Stimulated activated CD4-positive, alpha-beta T cell treated with anti-CD3 and anti-CD28 coated beads, Interleukin-1b, Interleukin-23, amount 100 ng/mL, for 4 hours (primary cell): ENCODE measurements at places on chromosomes 13 and 19.

GRCh38 chr19:15869873-15870272 is 28.0 kb downstream of the CYP4F2 start:
- DNase-seq, result no peak

DNA sequence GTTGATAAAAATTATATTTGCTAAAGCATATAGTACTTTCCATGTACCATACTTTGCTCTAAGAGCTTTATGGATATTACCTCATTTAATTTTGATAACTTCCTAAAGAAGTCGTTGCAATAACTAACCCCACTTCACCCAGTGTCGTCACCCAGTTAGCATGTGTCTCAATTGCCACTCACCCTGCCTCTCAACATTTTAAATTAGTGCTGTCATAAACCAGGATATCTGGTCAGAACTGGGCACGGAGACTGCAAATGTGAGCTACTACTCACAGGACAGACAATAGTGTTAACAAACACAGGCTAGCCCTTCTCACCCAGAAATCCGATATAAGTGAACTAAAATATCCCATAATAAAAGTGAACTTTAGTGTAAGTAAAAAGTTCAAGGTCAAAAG is 430.6 kb downstream of the KLF12 start:
- DNase-seq, result no peak

DNA sequence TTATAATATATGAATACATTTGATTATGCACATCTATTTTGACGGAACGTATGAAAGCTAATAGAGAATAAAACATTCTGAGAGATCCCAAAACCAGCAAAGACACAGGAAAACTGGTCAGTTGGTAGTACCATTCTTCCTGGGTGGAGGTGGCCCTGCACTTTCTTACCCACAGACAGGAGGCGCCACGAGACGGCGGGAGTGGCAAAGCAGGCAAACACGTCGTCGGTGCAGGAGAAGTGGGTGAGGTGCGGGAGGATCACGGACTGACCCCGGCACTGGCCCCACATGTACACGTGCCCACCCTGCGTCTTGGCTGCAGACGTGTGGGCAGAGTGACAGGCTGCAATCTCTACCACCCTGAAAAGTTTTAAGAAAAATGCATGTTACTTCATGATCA is 36.1 kb downstream of the RCBTB1 start:
- DNase-seq, result no peak

GRCh38 chr13:26621731-26622401 is 64.4 kb downstream of the WASF3 start:
- no peak for DNase-seq

DNA sequence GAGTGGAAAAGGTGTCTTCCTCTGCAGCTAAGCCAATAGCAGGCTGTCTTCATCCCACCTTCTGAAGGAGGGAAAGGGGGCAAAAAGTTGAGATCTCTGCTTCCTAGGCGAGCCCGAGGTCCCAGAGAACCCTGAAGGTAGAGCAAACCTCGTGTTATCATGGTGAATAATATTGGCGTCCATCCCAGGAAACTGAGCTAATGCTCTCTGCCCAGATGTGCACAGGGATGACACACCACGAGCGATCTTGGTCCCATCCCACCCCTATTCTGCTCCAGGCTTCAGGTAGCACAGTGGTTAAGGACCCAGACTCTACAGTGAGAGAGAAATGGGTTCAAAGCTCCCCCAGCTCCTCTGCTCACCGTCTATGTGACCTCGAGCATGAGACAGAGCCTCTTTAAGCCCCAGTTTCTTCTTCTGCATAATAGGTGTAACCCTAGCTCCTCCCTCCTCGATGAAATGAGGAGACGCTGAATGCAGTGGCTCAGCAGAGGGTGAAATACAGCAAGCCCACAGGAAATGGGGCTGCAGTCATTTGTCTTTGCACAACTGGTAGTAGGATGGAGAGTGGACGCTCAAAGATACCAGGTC is 9.9 kb upstream of the CEACAM20 start:
- no peak for DNase-seq

GRCh38 chr19:9968820-9969687 is 32.7 kb upstream of the OLFM2 start:
- no peak for DNase-seq

- DNase-seq, result no peak
Observed at GRCh38 chr13:50990065-50990817, 80.7 kb downstream of the RNASEH2B start.

GRCh38 chr19:55441319-55441691 is 1.8 kb downstream of the SHISA7 start:
- no peak for DNase-seq

GRCh38 chr13:43200307-43200706 is 176.9 kb downstream of the DNAJC15 start:
- no peak for DNase-seq

DNA sequence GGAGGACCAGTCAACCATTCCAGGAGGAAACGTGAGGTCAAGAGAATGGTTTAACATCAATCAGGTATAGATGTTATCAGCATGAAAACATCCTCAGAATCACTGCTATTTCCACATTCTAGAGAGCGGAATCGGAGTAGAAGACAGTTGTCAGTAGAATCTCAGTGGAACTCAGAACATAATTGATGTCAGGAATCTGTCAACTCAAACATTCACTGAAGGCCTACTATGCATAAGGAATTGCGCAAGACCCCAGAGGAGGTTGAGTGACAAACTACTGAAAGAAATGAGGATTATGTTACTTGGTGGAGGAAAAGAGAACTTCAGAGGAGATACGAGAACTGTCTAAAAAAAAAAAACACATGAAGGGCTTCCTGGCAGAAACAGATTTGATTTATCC is 97.8 kb downstream of the LHFPL6 start:
- no peak for DNase-seq

DNA sequence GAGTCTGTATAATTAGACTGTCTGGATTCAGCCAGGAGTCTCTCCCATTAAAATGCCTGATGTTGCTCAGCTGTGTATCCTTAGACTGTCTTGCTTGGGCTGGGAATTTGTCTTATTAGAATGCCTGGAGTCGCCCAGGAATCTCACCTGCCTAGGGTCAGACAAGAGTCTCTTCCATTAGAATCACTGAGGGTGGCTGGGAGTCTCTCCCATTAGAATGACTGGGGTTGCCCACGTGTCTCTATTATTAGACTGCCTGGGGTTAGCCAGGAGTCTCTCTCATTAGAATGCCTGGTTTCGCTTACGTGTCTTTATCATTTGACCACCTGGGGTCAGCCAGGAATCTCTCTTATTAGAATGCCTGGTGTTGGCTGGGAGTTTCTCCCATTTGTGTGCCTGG is 1450.0 kb downstream of the UQCRFS1 start:
- DNase-seq, result no peak

GRCh38 chr13:102021777-102022176 is 380.1 kb downstream of the FGF14 start:
- no peak for DNase-seq

DNA sequence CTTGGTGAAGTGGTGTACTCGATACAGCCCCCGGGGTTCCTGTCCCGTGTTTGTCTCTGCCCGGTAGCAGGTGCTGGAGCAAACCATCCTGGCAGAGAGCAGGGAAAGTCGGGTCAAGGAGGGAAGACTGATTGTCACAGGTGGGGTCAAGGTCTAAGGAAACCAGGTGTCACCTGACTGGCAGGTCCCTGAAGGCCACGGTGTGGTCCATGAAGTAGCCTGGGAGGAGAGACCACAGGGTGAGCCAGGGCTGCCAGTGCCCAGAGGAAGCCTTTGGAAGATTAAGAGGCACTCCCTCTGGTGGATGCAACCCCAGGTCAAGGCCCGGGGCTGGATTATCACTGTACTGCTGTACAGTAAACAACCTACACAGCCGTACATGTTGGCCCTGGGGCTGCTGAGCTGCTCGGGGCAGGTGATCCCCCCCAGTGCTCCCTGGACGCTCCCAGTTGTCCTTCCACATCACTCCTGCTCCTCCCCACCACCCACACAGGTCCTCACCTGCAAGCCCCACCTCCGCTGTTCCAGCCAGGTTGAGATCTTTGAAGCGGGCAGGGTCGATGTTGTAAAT is 6.0 kb upstream of the CCER2 start:
- no peak for DNase-seq

GRCh38 chr19:50562329-50562728 is 5.9 kb downstream of the LRRC4B start:
- DNase-seq, result no peak

DNA sequence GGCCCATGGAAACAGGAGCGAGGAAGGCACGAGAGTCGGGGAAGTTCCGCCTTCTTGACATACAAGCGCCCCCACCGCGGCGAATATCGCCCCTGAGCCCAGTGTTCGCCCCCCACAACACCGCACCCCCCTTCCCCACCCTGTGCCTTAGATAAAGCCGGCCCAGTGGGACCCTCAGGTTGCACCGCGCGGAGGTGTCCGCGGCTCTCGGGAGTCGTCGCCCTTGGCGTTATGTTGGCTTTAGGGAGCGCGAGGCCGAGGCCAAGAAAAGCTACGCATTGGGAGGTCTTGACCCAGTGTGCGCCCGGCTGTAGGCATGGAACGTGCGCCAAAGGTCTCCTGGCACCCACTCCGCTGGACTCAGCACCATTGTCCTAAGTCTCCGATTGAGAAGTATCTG is 603 bp upstream of the ZNF132 start:
- no peak for DNase-seq

- DNase-seq, result no peak
Observed at GRCh38 chr13:99178636-99179035, 22.0 kb upstream of the UBAC2 start.

DNA sequence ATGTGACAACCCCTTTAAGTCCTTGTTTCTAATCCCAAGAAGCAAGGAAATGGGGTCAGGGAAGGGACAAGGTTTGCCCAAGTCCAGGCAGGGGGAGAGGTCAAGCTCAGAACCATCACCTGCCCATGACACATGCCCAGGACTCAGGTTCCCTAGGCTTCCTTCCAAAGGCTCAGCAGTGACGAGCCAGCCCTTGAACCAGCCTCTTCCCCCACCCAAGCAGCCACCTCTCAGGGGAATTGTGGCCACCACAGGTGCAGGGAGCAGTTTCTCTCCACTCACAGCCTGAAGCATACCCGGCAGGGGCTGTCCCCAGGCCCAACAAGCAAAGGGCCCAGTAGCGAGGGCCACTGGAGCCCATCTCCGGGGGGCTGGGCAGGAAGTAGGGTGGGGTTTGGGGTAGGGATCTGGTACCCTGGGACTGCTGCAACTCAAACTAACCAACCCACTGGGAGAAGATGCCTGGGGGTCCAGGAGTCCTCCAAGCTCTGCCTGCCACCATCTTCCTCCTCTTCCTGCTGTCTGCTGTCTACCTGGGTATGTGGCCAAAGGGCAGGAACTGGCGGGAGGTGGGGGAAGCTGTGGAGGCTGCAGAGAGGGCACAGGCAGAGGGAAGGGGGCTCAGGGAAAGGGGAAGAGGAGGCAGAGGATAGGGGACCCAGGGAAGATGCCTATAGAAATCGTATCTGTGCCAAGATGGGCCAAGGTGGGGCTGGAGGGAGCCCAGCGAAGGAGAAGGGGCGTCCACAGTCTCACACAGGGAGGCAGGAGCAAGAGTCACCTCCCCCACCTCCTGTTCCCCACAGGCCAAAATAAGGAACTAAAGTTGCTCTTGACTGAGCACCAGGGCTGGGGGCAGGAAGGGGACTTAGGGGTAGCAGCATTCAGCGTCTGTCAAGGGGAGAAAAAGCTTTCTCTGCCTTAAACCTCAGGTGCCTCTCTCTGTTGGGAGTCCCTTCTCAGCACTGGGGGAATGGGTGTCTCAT is at the start of gene CD79A:
TSS of gene CD79A (plus strand) at position 433 of the 986 bp plus-strand sequence. CDS start at position 459, 26 bp downstream.
- DNase-seq, result no peak

GRCh38 chr19:49655570-49656455 is 9.8 kb downstream of the IRF3 start:
- no peak for DNase-seq

- DNase-seq, result no peak
Observed at GRCh38 chr13:21100211-21100610, 38.8 kb upstream of the LATS2 start.
